ENCODE measurements at places on chromosomes 4 and X.

GRCh38 chr4:105306820-105307219 is 160.1 kb downstream of the TET2 start:
- no peak for DNase-seq

DNA sequence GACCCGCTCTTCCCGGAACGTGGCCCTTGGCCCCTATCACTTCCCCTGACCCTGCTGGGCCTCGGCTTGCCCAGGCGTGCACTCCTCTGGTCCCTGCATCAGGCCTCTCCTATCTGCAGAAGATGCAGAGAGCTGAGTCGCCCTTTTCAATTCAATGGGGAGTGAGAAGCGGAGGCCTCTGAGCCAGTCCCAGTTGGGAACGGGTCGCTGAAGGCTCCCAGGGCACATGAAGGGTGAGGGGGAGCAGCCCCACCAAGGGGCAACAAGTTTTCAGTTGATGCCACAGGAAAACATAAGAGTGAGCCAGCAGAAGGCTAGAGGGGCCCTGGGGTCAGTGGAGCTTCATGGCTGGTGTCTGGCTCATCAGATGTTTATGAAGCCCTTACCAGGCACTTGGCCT is 17.1 kb downstream of the PSAPL1 start:
- DNase-seq = no peak

DNA sequence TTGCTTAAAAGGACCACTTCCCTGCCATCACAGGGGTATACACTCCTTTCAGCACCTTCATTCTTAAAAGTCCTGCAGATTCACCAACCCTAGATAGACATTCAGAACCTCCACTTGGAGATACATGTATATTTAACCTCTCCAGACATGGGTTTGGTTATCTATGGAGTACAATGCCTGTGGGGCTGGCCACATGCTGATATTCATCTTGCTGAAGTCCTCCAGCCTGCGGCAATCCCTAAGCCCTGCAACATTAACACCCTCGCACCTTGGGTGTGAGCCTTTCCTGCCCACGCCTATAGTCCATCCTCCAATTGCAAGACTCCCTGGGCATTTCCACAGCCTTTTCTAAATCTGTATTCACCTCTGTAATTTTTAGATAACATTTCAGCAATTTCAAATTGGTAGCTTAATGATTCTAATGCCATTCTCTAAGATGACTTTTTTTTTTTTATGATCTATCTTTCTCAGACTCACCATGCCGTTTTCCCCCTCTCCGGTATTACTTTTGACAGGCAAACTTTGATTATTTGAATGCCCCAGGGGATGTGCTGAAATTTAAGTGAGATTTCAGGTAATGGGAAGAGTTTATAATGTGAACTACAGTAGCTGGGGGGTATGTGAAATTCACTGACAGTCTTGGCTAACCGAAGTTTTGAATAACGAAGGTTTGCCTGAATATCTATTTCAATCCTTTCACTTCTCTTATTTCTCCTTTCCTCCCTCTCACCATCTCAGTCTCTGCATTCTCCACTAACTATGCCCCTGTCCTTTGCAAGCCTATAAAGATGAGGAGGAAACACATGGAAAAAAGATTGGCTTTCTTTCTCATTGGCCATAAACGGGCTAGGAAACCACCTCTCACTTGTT is 24.1 kb downstream of the CCDC149 start:
- DNase-seq = no peak

DNA sequence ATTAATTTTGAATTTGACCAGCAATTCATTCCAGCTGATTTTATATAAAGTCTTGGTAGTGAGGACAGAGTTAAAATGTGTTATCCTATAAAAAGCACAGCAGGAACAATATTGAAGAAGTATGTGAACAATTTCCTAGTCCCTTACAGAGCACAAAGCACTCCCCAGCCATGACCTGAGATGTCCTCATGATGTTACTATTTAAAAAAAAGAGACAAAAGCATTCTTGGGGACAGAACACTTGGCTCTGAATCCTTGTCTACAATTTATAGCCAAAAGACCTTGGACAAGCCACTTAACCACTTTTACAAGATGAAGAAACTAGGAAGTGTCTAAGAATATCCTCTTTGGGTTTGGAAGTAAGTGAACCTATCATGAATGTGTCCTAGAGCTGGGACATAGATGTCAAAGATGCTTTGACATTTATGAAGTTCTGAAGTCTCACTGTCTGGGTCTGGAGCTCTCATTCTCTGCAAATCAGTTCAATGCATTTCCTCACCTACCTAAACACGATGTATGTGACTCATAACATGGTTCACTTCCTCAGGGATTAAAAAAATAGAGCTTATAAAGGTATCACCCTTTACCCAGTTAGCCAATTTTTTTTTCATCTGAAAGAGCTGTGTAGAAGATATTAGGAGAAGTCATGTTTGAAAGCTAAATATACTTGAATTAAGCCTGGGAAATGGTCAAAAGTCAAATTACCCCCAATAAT is 61.4 kb downstream of the IGFBP7 start:
- DNase-seq = no peak

DNA sequence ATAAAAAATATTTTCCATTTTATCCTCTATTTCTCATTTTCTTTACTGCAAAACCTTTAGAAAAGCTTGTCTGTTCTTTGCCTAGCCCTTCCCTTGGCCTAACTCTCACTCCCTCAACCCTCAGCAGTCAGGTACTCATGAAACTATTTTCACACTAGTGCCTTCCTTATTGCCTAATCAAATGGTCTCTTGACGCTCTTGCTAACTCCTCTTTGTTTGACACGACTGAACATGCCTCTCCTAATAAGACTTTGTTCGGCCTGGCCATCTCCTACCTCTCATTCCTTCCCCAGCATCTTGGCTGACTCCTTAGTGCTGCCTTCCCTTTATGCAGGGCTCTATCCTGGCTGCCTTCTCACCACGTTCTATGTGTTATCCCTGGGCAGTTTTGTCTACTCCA is 11.1 kb upstream of the LRAT start:
- DNase-seq = no peak

GRCh38 chrX:31894152-31894551 is 822.3 kb upstream of the FTHL17 start:
- no peak for DNase-seq

GRCh38 chr4:156322592-156322991 is 368.9 kb upstream of the CTSO start:
- no peak for DNase-seq

- DNase-seq = no peak
Observed at GRCh38 chr4:123816462-123816861, 419.9 kb downstream of the SPRY1 start.

DNA sequence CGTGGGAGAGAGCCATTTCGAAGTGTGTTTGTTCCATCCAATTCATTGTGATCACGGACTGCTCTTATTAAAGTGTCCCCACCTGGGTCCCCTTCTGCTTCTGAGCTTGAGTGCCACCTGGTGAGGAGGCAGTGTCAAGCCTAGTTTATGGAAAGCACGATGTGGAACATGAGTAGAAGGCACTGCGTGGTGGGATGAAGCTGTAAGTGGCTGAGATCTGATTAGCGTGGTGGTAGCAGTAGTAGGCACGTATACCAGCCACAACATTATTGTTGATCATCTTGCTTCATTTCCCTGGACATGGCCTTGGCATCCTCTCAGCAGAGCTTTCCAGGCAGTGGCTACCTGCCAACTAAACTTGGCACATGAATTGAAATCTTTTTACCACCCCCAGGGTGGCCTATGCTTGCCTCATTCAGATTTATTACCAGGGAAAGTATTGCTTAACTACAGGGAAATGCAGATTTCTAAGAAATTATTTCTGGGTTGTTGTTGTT is 46.4 kb downstream of the GPAT3 start:
- DNase-seq = no peak

GRCh38 chr4:21901831-21902230 is 46.7 kb downstream of the KCNIP4 start:
- DNase-seq = no peak

DNA sequence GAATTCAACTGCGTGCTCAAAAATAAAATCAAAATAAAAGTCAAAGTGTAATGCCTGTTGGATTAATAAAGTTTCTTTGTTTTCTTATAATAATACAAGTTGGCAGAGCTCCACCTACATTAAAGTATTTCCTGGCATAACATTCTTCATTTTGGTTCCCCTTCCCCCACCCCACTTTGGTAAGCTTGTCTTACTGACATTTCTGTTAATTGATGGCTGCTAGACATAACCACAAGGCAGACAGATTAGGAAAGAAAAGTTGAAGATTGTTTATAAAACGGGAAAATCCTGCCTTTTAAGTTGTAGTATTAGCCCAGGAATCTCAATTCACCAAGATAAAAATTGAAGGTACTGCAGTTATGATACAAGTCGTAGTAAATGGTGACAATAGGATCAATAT is 246.5 kb upstream of the RPS6KA3 start:
- DNase-seq = no peak

- DNase-seq = no peak
Observed at GRCh38 chrX:15599461-15599860, 1.3 kb downstream of the ACE2 start.

GRCh38 chr4:2259036-2259540 is 2.8 kb downstream of the MXD4 start:
- DNase-seq = no peak

GRCh38 chr4:38979511-38980230 is 52.5 kb downstream of the TMEM156 start:
- DNase-seq = no peak

DNA sequence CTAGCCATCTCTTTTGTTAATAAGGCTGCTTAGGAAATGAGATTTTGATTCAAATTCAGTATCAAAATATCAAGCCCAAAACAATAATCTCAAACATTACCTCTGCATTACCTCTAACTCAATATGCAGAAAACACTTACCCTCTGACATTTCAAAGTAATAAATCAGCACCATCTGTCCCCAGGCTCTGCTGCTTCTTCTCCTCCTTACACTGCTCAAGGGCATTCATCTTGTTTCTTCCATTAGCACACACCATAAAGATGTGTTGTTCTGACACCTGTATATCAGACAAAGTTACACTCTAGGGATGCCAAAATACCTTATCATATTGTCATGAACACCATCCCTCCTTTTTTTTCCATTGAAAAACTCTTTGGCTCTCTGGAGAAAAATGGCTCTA is 1630.3 kb downstream of the RPA4 start:
- no peak for DNase-seq

DNA sequence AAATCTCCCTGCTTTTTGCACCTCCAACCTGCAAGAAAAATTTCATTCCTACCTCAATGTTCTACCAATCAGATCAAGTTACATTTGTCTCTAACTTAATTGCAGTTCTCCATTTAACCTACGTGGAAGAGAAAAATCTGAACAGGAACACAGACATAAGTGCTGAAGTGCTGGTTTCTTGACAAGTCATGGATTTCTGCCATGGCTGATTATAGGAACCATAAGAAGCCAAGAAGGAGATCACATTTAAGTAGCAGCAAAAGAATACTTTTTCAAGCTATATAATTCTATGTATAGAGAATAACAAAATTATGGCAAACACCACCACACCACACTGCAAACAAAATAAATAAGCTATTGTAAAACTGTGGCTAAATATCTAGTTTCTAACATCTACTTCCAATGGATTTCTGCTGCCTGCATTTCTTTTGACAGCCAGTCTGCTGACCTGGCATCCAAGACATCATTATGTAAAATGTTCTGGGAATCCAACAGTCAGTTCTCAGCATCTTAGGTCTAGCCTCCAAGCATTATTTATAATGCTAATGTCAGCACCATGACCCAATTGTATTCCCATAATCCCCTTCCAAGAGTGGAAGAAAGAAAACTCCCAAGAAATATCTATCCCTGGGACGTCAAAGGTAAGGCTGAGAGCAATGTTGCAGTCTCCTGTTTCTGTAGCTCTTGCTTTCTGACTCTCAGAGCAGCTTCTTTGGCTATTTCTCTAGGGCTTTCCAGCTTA is 50.8 kb upstream of the GAB1 start:
- DNase-seq = no peak

DNA sequence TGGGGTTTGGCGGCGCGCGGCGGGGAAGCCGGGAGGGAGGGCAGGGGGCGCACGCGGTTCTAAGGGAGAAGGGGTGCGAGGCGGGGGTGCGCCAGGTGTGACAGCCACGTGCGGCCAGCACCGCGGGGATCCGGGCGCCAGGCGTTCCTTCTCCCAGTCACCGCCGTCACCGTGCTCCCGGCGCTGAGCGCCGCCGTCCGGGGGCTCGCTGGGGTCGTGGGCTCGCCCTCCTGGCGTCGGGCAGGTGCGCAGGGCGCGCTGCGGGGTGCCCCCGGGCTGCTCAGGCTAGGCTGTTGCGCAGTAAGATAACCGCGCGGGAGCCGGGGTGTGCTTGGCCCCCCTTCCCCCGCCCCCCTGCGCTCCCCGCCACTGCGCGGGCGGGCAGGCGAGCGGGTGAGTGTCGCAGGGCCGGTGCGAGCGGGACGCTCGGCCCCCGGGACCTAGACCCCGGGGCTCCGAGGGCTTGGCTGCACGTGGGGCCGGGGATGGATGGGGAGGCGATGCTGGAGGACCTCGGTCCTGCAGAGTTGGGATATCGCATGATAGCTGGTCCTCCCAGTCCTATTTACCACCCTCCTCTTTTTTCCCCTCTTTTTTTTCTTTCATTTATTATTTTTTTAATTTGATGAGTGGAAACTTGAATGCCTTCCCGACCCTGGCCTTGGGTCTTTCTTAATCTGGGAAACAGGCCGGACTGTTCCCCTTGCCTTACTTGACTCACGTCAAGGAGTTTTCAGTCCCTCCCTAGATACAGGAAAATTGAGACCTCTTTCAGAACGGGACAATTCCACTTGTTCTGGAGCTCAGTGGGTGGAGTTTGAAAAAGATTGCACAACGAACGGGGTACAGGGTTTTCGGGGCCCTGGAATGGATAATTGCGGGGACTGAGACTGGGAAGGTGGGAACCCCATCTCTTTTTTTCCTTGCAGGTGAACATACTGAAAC is 797 bp downstream of the TXLNG start:
- no peak for DNase-seq

DNA sequence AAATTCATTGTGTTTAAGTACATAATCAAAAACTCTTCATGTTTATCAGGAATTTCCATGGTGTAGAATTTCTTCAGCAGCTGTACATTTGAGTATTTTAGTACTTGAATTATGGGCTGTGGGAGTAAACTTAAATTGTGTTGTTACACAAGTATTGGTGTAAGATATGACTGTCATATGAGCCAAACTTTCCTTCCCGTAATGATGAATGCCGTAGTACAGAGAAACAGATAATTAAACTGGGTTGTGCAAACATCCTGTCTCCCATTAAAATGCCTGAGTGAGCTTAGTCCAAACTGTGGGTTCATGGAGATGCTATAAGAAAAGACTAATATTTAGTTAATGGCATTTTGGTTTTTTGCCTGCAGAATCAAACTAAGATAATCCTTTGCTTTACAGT is 159.2 kb downstream of the SLC4A4 start:
- no peak for DNase-seq

GRCh38 chrX:120562569-120562926 is 1.8 kb upstream of the CUL4B start:
- DNase-seq = no peak

GRCh38 chr4:129109965-129110824 is 14.2 kb downstream of the C4orf33 start:
- no peak for DNase-seq

- DNase-seq = no peak
Observed at GRCh38 chr4:73735231-73735630, 5.1 kb upstream of the CXCL8 start.

GRCh38 chr4:105956569-105956968 is 61.3 kb downstream of the NPNT start:
- DNase-seq = no peak

- no peak for DNase-seq
Observed at GRCh38 chr4:118154649-118155048, 120.4 kb downstream of the NDST3 start.

- DNase-seq = no peak
Observed at GRCh38 chrX:140065961-140066662, 100.8 kb upstream of the CXorf66 start.

- no peak for DNase-seq
Observed at GRCh38 chr4:186781032-186781917, 57.6 kb upstream of the FAT1 start.

GRCh38 chr4:26729547-26729946 is 131.1 kb upstream of the STIM2 start:
- DNase-seq = no peak
